ENCODE measurements at places on chromosomes 11 and 22.
A peak's percentile ranks its signal among the peaks of the same experiment; 100 is the strongest.

GRCh38 chr22:31449506-31449905, 40.1 kb downstream of the EIF4ENIF1 start:
- DNase-seq: no peak

DNA sequence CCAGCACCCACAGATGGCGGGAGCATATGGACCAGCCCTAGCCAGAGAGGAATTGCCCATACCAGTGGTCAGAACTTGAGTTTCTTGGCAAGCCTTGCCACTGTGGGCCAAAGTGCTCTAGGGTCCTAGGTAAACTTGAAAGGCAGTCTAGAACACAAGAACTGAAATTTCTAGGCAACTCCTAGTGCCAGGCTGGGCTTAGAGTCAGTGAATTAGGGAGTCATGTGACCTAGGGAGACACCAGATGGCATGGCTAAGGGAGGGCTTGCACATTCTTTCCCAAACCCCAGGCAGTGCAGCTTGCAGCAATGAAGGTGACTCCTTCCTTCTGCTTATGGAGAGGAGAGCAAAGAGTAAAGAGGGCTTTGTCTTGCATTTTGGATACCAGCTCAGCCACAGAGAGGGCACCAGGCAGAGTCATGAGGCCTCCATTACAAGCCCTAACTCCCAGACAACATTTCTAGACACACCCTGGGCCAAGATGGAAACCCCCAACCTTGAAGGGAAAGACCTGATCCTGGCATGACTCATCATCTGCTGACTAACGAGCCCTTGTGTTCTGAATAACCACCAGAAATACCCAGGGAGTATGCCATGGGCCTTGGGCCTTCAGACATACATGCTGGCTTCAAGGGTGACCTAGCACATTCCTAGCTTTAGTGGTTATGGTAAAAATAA, 19.2 kb upstream of the OR56A3 start:
- DNase-seq: peak; percentile 75

- DNase-seq: no peak
These were observed 72.0 kb downstream of the ARHGAP42 start for GRCh38 chr11:100759106-100759505.

- no peak for DNase-seq
These were observed 1122.3 kb downstream of the BRD1 start for GRCh38 chr22:48705159-48705916.
